ENCODE measurements at places on chromosomes 13 and 19. TPM values are rescaled to one million over a fixed set of nuclear protein-coding genes. Genes with fewer than 3 reads are reported as not detected.

Gene CHERP
- total RNA-seq = 60.8 TPM

Gene CYP2A6
- total RNA-seq = not detected

Gene CACNG7
- not detected for total RNA-seq

Gene CRB3
- total RNA-seq = not detected

Gene PABPC3
- 0.12 TPM for total RNA-seq

Gene GIPC3
- 0.98 TPM for total RNA-seq

Gene ZNF611
- 38.4 TPM for total RNA-seq

Gene UNC13A
- total RNA-seq = not detected

Gene ALOX5AP
- total RNA-seq = 212 TPM

Gene GRK1
- 0.05 TPM for total RNA-seq

Gene ZNF583
- 3.4 TPM for total RNA-seq

Gene ATP4B
- not detected for total RNA-seq

Gene SLAIN1
- 48.0 TPM for total RNA-seq

Gene NAPSA
- 10.4 TPM for total RNA-seq

Gene ZNF471
- total RNA-seq = 0.27 TPM

Gene ATXN8OS
- not detected for total RNA-seq

Gene PHF11
- total RNA-seq = 122 TPM

Gene IGLON5
- 0.15 TPM for total RNA-seq

Gene MYO1F
- 438 TPM for total RNA-seq

Gene CABP5
- total RNA-seq = not detected

Gene ZBTB32
- 54.9 TPM for total RNA-seq

Gene SIGLEC9
- 0.29 TPM for total RNA-seq

Gene NLRP4
- total RNA-seq = not detected

Gene PDX1
- not detected for total RNA-seq

Gene CYP4F2
- not detected for total RNA-seq

Gene METTL21C
- total RNA-seq = not detected

Gene TEKTIP1
- 7.6 TPM for total RNA-seq

Gene ADAT3
- total RNA-seq = 12.2 TPM

Gene CYP2A7
- total RNA-seq = not detected

Gene HCN2
- 2.3 TPM for total RNA-seq

Gene TJP3
- total RNA-seq = 1.3 TPM

Gene CD79A
- total RNA-seq = 2.7 TPM

Gene SERP2
- total RNA-seq = 1.7 TPM

Gene CIC
- total RNA-seq = 98.8 TPM

Gene LRP3
- 0.10 TPM for total RNA-seq

Gene RFPL4AL1
- not detected for total RNA-seq

Gene LRRC63
- total RNA-seq = 0.71 TPM

Gene APC2
- total RNA-seq = 0.15 TPM

Gene ATP7B
- total RNA-seq = 1.0 TPM

Gene USPL1
- total RNA-seq = 21.5 TPM

Gene C5AR2
- total RNA-seq = 0.17 TPM

Gene IRGC
- not detected for total RNA-seq

Gene AMER2
- not detected for total RNA-seq

Gene THSD1
- 0.49 TPM for total RNA-seq

Gene KLK12
- total RNA-seq = not detected

Gene SRRM5
- 0.41 TPM for total RNA-seq

Gene S1PR5
- not detected for total RNA-seq

Gene SERPINE3
- total RNA-seq = not detected

Gene NBEA
- total RNA-seq = 0.61 TPM

Gene SYNE4
- 2.7 TPM for total RNA-seq

Gene ICAM5
- 0.10 TPM for total RNA-seq

Gene SIAH3
- total RNA-seq = 0.10 TPM

Gene MIA
- not detected for total RNA-seq

Data from T-helper 1 cell treated with Interleukin-12 subunit alpha and Interleukin-12 subunit beta and Interleukin-4 antibody, amounts not matched to agents 30 ng/mL and 1 ng/mL, for 36 hours (primary cell).